ENCODE measurements at places on chromosomes 2 and 18. TPM values are rescaled to one million over a fixed set of nuclear protein-coding genes. Genes with fewer than 3 reads are reported as not detected.

The FAM110C gene
- not detected for total RNA-seq

The PECR gene
- 5.0 TPM for total RNA-seq

The ANKRD29 gene
- total RNA-seq, result 0.50 TPM

The EMX1 gene
- total RNA-seq, result not detected
